ENCODE measurements at places on chromosomes 2 and 18.

DNA sequence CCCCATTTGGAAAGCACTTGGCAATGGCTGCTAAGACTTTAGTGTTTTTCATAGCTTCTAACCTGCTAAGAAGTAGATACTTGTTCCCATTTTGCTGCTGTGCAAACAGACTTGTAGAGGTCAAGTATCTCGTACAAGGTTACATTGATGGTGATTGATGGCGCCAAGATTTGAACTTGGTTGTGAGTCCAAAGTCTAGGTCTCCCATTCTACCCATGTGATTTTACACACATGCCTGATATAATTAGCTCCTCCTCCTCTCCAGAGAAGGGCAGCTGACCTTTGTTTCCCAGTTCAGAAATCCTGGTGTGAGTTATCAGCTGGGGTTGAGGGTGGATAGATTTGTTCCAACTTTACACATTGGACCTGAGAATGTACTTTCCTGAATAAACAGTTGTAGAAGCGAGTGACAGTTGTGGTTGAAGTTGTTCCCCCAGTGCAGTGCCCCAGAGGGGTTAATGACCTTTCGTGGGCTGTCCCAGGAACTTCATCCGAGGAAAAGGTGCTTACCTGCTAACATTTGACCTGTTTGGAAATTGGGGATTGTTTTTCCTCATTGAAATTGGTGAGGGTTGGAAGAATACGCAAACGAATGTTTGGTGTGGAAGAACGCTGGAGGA, 10.4 kb downstream of the TCF7L1 start:
- no peak for DNase-seq

DNA sequence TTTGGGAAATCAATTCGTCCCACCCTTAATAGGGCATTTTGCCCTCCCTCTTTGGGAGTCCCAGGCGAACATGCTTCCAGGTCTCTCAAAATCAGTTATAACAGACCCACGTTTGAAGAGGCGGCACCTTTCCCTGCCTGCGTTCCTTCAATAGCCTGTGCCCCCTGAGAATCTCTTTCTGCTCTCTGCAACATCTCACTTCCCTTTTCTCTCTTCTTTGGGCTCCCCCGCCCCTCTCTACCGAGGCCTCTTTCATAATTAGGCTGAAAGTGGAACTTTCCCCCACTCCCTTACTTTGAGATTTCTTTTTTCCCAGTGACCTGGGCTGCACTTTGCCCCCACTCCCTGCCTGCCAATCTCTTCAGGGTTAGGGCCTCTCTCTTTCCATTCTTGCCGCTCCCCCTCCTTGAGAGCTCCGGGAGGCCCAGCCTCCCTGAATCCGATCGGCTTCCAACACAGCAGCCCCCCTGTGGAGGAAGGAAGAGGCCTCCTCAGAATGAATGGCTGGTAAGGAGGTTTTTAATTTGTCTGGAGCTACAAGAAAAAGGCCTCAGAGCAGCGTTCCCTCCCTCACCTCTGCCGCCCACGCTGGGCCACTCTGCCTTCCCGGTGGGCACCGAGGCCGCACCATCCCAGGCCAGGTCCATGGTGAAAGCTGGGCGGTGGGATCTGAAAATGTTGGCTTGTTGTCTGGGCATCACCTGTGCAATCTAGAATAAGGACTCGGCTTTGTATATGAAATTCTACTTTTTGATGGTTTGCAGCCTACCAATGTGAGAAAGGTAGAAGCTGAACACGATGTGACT, 162.6 kb upstream of the SIX3 start:
- peak; percentile 89 for DNase-seq

GRCh38 chr2:77190721-77191346, 331.3 kb downstream of the LRRTM4 start:
- no peak for DNase-seq

DNA sequence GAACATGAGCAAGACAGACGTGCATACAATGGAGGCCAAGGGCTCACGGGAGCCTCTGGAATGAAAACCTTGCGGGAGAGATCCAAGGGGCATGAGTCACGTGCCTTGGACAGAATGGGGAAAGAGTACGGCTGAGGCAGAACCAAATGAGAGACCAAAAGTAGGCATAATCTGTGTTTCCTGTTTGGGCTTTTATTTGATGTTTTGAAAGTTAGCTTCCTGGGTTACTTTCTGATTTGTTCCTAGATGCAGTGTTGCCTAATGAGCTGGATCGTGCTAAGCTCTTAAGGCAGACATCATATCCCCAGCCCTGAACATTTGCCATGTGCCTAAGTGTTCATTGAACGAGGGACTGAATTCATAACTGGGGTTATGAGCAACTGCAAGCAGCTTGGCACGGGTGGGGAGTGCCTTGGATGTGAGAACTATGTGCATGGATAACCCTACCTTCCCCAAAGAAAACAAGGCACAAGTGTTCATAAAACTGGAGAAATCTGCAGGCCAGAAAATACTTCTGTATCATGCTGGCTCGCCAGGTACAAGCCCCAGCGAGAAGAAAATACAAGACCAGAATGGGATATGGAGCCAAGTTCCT, 60.3 kb upstream of the RPL31 start:
- no peak for DNase-seq

DNA sequence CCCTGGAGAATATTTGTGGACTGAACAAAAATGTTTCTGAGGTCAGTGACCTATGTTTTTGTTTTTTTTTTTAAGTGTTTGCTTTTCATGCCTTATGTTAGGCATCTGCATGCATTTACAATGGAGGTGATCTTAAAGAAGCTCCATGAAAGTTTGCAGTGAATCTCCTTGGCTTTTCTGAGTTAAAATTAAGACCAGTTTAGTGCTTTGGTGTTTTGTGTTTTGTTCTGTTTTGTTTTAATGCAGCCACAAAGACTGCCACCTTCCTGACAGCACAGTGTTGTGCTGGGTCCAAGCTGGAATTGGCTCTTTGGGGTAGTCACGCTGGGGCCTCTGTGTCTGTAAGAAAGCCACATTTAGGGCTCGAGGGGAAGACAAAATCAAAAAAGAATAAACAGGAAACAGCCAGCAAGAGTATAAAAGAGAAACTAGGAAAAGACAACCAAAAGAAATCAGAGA, 396.2 kb downstream of the ARHGAP15 start:
- no peak for DNase-seq

DNA sequence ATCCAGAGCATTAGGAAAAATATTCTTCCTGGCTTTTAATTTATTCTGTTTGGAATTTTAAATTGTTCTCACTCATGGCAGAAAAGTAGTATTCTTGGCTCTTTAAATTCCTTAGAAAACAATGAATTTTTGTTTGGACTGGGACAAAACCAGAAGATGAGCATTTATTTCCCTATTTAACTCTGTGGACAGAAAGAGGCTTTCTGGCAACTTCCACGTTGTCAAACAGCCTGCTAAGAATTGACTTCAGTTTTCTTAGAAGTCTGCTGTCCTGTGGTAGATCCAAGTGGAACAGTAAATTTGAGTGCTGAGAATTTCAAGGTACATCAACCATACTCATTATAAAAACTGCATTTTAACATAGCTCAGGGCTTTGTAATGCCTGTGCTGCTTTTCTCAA, 83.8 kb downstream of the MGAT5 start:
- DNase-seq: no peak

Measured in GM19239 (cell line).